ENCODE measurements at places on chromosomes 16 and 17. TPM values are rescaled to one million over a fixed set of nuclear protein-coding genes. Genes with fewer than 3 reads are reported as not detected.

SYCE1L gene
- 0.32 TPM for polyA plus RNA-seq

C17orf113 gene
- 0.24 TPM for polyA plus RNA-seq

HBM gene
- not detected for polyA plus RNA-seq

CETP gene
- polyA plus RNA-seq, result 0.32 TPM

EVI2A gene
- polyA plus RNA-seq, result 1.9 TPM

IRX6 gene
- polyA plus RNA-seq, result 3.0 TPM

TEKT1 gene
- not detected for polyA plus RNA-seq

CBX2 gene
- 2.9 TPM for polyA plus RNA-seq

CTRB2 gene
- not detected for polyA plus RNA-seq

TPSAB1 gene
- 3.7 TPM for polyA plus RNA-seq

P2RX1 gene
- polyA plus RNA-seq, result 1.4 TPM

EPOP gene
- 0.88 TPM for polyA plus RNA-seq

SLC52A1 gene
- polyA plus RNA-seq, result not detected

KRTAP3-2 gene
- polyA plus RNA-seq, result not detected

LRRC46 gene
- 0.17 TPM for polyA plus RNA-seq

MTMR4 gene
- polyA plus RNA-seq, result 22.5 TPM

SOST gene
- polyA plus RNA-seq, result not detected

PHF12 gene
- polyA plus RNA-seq, result 10.4 TPM

MYH3 gene
- 0.57 TPM for polyA plus RNA-seq

ASIC2 gene
- polyA plus RNA-seq, result not detected

PYY gene
- not detected for polyA plus RNA-seq

SMTNL2 gene
- 2.1 TPM for polyA plus RNA-seq

CDRT15L2 gene
- not detected for polyA plus RNA-seq

KRT33A gene
- not detected for polyA plus RNA-seq

ZNF200 gene
- polyA plus RNA-seq, result 2.7 TPM

ST6GALNAC1 gene
- 4.2 TPM for polyA plus RNA-seq

CTF1 gene
- polyA plus RNA-seq, result 3.7 TPM

CCL4 gene
- 1.2 TPM for polyA plus RNA-seq

CMTM1 gene
- 0.40 TPM for polyA plus RNA-seq

SLC6A2 gene
- not detected for polyA plus RNA-seq

TVP23C gene
- polyA plus RNA-seq, result 4.5 TPM

CSH2 gene
- polyA plus RNA-seq, result not detected

TEX14 gene
- polyA plus RNA-seq, result 0.04 TPM

PNMT gene
- 15.6 TPM for polyA plus RNA-seq

RPH3AL gene
- polyA plus RNA-seq, result 6.3 TPM

ZG16 gene
- 0.04 TPM for polyA plus RNA-seq

DGKE gene
- 1.7 TPM for polyA plus RNA-seq

ITGA2B gene
- polyA plus RNA-seq, result 0.22 TPM

RMI2 gene
- 0.23 TPM for polyA plus RNA-seq

IRX3 gene
- polyA plus RNA-seq, result 34.7 TPM

SLC16A5 gene
- polyA plus RNA-seq, result 4.3 TPM

FBRS gene
- 27.2 TPM for polyA plus RNA-seq

ADAT1 gene
- 8.0 TPM for polyA plus RNA-seq

ACSM2A gene
- polyA plus RNA-seq, result not detected

Data from heart left ventricle (tissue), 16 donors.